ENCODE measurements at places on chromosomes 5 and 9.

GRCh38 chr9:80188579-80188978 is 616.8 kb downstream of the TLE4 start:
- H3K27ac ChIP-seq, result peak overlapping the region; percentile 84
- H3K36me3 ChIP-seq, result peaks cover 8% of the 10 kb centered on the region
- no peak for DNase-seq
- peaks cover 5% of the 10 kb centered on the region for H3K4me1 ChIP-seq
- no peaks in the 10 kb centered on the region for H3K27me3 ChIP-seq
- no peak overlapping the region for H3K4me3 ChIP-seq

GRCh38 chr9:95940265-95940664 is 64.8 kb downstream of the ERCC6L2 start:
- no peak overlapping the region for H3K4me3 ChIP-seq
- H3K4me1 ChIP-seq, result no peaks in the 10 kb centered on the region
- no peaks in the 10 kb centered on the region for H3K27me3 ChIP-seq
- peaks cover 80% of the 10 kb centered on the region for H3K36me3 ChIP-seq

- H3K27me3 ChIP-seq, result peaks cover 75% of the 10 kb centered on the region
- no peaks in the 10 kb centered on the region for H3K36me3 ChIP-seq
- H3K27ac ChIP-seq, result no peak overlapping the region
- peak overlapping the region; percentile 72 for H3K4me3 ChIP-seq
These were observed 33.0 kb downstream of the NDUFA8 start for GRCh38 chr9:122126331-122127261.

GRCh38 chr9:70865471-70865870 is 255.9 kb downstream of the TRPM3 start:
- H3K4me3 ChIP-seq, result no peak overlapping the region
- no peaks in the 10 kb centered on the region for H3K4me1 ChIP-seq
- no peaks in the 10 kb centered on the region for H3K36me3 ChIP-seq
- H3K27me3 ChIP-seq, result no peaks in the 10 kb centered on the region
- DNase-seq, result no peak
- no peak overlapping the region for H3K27ac ChIP-seq

GRCh38 chr5:5780253-5780652 is 357.8 kb downstream of the ICE1 start:
- H3K4me3 ChIP-seq, result no peak overlapping the region
- H3K27me3 ChIP-seq, result no peaks in the 10 kb centered on the region
- DNase-seq, result no peak
- no peaks in the 10 kb centered on the region for H3K36me3 ChIP-seq
- no peak overlapping the region for H3K27ac ChIP-seq

DNA sequence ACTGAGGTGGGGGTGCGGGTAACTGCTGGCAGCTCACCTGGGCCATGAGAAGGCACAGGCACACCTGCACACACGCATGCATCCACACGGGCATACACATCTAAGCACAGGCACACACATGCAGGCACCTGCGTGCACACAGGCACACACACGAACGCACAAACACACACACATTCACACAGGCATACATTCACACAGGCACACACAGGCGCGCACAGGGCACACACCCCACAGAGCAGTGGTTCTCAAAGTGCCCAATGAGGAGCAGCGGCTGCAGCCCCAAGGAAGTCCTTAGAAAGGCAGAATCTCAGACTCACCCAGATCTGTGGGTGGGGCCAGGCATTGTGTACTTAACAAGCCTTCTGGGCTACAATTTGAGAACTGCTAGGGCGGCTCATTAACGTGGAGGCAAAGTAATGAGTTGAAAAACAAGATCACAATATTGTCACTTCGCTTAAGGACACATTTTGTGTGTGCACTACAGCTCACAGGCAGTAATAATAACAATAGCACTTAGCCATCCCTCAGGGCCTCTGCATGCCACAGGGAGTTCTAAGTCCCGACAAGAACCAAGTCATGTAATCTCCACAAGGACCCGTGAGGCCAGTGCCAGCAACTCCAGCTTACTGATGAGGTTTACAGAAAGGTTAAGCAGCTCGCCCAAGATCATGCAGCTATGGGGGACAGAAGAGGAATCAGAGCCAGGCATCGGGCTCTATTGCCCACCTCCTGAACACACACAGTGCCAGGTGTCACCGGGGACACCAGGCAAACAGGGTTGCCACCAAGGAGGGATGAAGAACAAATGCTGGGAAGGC is 91.6 kb downstream of the ROR2 start:
- no peak overlapping the region for H3K4me3 ChIP-seq
- no peak for DNase-seq
- H3K36me3 ChIP-seq, result no peaks in the 10 kb centered on the region
- no peak overlapping the region for H3K27ac ChIP-seq

Measured in naive B cell (primary cell).